Activated T-cell treated with anti-CD3 and anti-CD28 coated beads for 4 hours (primary cell): ENCODE measurements at places on chromosomes 3 and 15.

DNA sequence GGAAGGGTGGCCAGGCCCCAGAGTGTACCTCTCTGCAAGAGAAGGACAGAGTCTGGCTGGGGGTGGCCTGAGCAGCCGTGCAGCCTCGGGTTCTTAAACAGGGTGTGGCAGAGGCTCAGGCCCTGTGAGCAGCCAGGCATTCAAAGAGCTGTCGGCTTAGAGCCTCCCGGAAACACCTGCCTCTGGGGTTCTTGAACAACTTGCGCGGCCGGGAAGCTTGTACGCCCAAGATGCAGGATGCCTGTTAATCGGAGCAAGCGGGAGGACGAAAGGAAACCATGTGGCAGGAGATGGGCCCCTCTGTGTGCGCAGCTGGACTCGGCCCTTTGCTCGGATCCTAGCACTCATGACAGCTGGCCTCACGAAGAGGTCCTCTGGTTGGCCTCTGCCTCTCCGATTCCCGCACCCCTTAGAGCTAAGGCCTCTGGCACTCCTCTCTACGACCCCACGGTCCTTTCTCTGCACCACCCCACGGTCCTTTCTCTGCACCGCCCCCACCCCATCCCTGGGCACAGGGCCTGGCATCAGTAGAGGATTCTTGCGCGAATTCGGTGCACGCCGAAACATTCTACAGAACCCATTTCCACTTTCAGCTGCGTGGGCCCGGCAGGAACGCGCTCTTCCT lies 23.9 kb upstream of the TXNRD3 start:
- no peak for DNase-seq

DNA sequence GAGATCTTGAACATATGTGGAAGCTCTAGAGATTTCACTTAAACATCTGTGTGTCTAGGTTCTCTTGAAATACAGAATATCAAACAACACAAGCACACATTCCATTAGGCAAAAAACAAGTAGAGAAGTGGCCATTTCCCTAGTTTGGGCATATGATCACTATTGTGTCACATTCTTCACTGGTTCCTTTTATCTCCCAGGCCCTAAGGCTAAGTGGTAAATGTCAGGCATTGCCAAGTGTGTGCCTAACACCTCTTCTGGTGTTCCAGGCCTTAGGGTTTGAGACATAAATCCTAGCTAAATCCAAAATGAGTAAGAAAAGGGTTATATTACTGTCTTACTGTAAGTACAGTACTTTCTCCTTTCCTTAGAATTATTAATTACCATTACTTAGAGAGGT lies 880.1 kb downstream of the PDCD6IP start:
- DNase-seq: no peak

- DNase-seq: peak; percentile 16
Measured at GRCh38 chr3:183306798-183307671, 54.0 kb downstream of the B3GNT5 start.

DNA sequence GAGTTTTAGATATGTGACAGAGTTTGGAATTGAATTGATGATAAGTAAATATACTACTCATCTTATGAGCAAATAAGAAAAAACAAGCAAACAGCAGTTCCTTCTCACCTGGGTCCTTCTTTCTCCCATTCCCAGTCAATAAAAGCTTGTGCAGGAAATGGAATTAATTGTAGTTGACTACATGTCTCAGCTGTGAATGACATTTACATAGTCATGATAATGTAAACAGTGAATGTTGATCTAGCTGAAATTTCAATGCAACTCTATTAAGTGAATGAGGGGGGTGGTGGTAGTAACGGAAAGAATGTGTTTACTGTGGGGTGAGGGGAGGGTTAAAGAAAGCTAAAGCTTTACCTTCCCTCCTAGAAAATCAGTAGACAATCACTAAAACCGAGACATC lies 76.2 kb downstream of the NFKBIZ start:
- no peak for DNase-seq

DNA sequence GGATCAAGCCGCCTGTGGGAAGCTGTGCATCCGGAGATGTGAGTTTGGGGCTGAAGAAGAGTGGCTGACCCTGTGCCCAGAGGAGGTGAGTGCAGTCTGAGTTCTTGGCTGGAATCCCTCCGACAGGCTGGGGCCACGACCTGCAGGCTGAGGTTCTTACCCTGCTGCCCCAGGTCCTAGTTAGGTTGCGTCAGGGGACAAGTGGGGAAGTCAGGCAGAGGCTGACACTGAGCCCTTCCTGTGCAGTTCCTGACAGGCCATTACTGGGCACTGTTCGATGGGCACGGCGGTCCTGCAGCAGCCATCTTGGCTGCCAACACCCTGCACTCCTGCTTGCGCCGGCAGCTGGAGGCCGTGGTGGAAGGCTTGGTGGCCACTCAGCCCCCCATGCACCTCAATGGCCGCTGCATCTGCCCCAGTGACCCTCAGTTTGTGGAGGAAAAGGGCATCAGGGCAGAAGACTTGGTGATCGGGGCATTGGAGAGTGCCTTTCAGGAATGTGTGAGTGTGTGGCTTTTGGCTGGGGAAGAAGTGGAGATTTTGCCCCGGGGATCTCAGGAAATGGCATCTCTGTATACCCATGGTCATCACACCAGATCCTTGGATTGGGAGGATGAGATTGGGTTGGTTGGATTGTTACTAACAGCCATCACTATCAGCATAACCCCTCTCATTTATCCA lies 1.3 kb downstream of the PPM1M start:
- DNase-seq: no peak

DNA sequence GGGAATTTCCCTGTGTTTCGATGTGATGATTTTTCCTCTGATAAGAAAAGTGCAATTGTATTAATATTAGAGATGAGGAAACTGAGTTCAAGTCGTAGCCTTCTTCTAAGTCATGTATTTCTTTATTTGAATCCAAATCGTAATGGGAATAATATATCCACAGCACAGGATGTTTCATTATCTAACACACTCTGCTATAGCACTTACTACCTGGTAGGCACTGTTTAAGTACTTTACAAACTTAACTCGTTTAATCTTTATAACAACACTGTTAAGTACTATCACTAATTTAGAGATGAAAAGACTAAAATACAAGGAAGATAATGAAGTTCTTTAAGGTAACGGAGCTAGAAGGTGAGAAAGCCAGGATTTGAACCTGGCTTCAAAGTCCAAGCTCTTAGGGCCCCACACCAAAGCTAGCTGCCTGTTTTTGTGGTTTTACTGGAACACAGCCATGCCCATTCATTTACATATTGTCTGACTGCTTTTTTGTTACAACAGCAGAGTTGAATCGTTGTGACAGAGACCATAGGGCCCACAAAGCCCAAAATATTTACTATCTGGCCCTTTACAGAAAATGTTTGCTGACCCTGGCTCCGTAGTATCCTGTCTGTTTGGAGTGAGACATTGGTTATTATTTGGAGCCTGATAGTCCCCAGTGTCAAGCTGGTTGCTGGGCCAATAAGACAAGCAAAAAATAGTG lies 9.6 kb upstream of the ATP13A3 start:
- DNase-seq: no peak

DNA sequence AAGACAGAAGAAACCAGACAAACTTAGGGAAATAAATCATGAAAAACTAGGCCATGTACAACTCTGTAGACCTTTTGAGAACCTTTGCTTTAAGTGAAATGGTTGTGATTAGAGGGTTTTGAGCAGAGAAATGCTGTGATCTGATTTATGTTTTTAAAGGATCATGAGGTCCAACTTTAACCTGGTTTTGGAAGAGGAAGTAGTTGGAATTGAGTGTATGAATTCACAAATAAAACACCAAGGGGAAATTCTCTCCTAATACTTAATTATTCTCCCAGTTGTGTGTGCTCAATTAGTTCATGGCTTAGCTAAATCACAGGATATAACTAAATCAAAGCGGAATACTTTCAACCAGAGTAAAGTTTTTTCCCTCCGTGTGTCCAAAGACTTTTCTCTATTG lies 45.5 kb upstream of the MCF2L2 start:
- DNase-seq: no peak

- DNase-seq: no peak
Measured at GRCh38 chr3:194908496-194908895, 222.8 kb downstream of the FAM43A start.

GRCh38 chr3:62209101-62209500 lies 164.2 kb downstream of the FEZF2 start:
- no peak for DNase-seq

- DNase-seq: no peak
Measured at GRCh38 chr3:107604057-107604822, 81.5 kb downstream of the BBX start.

GRCh38 chr3:123090728-123091531 lies 24.1 kb downstream of the PDIA5 start:
- no peak for DNase-seq

- peak; percentile 24 for DNase-seq
Measured at GRCh38 chr15:31472636-31473384, 146.2 kb downstream of the KLF13 start.

GRCh38 chr3:114221165-114221880 lies 16.1 kb downstream of the ZNF80 start:
- DNase-seq: peak; percentile 37

GRCh38 chr15:48759921-48760320 lies 50.9 kb downstream of the CEP152 start:
- DNase-seq: no peak

- DNase-seq: no peak
Measured at GRCh38 chr3:64686446-64686908, 1.3 kb downstream of the ADAMTS9 start.

GRCh38 chr3:54736459-54736858 lies 191.4 kb downstream of the LRTM1 start:
- no peak for DNase-seq
